ENCODE measurements at places on chromosomes 1 and 21. TPM values are rescaled to one million over a fixed set of nuclear protein-coding genes. Genes with fewer than 3 reads are reported as not detected.
A peak's percentile ranks its signal among the peaks of the same experiment; 100 is the strongest.

DNA sequence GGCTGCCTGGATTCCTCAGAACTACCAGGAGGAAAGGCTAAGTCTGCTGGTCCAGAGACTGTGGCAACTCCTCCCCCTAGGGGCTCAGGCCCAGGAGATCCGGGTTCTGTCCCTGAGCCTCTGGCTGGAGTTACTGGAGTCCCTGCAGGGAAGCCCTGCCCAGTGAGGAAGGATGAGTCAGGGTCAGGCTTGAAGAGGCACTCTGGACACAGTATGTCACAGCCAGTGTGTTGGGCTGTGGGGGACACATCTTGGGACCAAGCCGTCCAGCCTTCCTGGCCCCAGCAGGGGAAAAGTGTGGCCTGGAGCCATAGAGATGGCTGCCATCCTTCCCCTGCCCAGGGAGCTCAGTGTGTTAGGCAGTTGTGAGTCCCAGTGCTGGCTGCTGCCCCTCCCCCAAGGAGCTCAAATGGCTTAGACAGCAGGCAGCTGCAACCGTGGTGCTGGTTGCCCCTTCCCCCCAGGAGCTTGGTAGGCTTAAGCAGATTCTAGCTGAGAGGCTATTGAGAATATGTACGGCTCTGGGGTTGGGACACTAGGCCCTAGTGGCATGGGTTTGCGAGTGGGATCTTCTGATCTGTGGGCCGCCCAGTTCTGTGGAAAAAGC is 28.2 kb upstream of the RABGAP1L start:
- no peak for DNase-seq

DNA sequence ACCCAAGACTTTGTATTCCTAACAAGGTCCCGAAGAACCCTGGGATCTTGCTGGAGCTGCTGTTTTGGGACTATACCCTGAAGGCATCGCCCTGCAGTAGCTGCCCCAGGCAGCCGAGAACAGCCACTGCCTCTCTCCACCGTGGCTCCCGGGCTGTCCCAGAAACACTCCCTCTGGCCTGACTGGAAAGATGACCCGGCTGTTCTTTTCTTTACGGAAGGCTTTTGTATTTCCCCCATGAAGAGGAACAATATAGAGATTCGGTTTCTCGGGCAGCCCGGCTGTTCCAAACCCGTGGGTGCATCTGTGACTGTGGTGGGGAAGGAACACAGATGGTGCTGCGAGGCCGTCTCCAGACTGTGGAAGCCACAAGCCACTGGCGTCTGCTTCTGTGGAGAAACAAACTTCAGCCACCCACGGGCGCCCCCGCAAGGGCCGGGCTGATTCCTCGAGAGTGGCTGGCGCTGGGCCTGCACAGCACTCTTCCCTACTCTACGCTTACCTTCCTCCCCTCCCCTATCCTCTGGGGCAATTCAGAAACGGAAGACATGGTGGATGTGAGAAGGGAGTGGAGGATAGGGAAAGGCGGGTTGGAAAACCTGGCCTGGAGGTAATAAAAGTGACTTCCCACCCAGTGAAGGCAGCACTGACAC is 33.7 kb upstream of the VASH2 start:
- no peak for DNase-seq

DNA sequence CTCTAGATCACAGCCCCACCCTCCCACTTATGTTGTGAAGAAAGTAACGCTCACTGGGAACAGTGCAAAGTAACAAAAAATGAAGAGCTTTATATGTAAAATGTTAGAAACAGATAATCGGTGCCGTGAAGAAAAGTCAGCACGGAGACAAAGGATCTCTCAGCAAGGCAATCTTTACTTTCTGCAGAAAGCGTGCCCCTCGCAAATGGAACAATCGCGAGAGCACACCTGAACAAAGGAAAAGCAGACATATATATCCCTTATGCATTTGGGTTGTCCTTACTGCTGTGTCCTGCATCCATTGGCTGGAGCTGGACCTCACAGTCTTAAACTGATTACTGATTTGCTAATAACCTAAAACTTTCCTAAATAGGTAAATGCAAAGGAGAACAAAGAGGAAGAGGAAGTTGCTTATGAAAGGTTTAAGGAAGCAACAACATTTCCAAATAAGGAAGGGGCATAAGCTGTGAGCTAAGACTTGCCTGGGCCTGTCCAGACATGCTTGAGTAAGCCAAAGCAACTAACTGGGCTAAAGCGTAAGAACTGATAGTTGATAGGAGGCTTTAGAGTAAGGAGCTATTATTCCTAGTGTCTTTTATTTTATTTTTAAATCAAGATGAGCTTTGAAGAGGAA is 89.7 kb downstream of the GTF2B start:
- DNase-seq = peak; percentile 28

Gene PMF1
- total RNA-seq = 115 TPM

- no peak for DNase-seq
Measured at GRCh38 chr1:214467078-214467585, 84.3 kb downstream of the PTPN14 start.

Data from Caki2 (cell line).